ENCODE measurements at places on chromosomes 11 and 22.
A peak's percentile ranks its signal among the peaks of the same experiment; 100 is the strongest.

DNA sequence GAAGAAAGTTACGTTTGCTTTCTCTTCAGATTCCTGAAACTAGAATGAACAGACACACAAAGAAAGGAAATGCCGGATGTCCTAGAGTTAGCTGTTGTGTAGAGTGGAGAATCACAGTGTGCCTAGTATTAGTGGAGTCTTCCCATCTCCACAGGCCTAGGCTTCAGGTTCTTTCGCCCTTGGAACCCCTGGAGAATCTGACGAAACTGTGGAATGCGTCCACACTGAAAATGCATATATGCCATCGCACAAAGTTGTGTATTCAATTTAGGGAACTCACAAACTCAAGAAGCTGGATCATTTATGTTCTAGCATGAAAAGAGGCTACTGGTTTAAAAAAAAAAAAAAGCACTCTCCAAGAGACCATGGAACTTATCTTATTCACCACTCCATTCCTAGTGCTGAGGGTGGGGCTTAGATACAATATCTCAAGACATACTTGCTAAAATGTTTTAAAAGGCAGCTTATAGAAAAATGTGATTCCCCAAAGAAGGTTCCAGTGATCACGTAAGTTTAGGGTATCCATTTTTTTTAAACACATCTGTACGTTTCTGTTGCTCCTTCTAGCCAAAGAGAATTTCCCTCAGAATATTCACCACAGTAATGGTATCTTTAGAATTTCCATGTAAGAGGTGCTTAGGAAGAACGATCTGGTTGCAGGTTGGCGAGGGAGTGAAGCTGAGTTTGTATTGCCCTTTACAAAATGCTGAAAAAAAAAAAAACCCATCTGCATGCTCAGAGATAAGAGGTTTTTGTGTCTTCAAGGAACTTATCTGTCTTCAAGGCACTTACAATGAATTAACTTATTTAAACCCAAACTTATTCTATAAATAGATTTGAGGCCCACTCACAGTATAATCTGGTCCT, 20.0 kb downstream of the MAML2 start:
- no peak for DNase-seq

DNA sequence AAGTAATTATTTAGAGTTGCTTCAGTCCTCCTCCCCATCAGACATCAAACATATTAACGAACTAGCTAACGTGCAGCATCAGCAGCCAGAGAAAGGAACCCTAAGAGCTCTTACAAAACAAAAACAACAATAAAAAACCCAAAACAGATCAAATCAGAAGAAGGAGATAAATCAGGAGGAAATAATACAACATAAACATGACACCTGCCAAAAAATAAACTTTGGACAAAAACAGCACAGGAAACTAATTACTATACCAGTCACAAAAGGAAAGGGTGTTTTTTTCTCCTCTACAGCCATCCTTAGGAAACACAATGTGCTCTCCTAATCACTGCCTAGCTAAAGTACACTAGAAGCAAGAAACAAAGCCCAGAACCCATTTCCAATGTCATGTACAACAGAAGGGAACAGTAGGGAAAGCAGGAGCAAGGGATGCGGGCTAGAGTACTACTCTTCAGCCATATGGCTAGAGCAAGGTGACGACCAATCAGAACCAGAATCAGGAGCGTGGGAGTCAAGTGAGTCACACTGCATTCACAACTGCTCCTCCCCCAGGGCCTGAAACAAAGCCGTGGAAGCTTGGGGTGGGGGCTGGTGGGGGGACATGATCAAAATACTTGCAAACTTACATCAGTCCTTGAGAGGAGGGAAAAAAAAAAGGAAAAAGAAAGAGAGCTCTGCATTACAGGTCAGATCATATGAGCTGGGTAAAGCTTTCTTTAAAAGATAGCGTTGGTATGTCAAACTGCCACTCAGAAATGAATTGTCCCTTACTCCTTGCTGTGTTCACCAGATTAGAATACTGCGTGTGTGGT, 60.4 kb downstream of the LARGE2 start:
- peak; percentile 75 for DNase-seq

DNA sequence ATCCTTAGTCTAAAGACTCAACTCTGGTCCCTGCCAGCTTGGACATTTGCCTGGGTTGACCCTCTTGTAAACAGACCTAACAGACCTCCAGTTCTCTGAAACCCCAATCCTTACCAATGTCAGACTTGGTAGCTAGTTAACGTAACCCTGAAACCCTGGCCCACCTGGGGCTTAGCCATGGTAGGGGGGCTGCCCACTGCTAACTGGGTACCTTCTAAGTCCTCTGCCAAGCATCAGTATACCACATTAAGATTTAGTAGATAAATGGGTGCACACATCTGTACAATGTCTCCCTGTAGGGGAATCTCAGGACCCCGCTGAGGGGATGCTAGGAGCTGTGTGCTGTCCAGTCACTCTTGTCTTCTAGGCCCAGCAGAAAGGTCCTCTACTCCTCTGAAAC, 29.9 kb upstream of the TH start:
- DNase-seq: no peak

DNA sequence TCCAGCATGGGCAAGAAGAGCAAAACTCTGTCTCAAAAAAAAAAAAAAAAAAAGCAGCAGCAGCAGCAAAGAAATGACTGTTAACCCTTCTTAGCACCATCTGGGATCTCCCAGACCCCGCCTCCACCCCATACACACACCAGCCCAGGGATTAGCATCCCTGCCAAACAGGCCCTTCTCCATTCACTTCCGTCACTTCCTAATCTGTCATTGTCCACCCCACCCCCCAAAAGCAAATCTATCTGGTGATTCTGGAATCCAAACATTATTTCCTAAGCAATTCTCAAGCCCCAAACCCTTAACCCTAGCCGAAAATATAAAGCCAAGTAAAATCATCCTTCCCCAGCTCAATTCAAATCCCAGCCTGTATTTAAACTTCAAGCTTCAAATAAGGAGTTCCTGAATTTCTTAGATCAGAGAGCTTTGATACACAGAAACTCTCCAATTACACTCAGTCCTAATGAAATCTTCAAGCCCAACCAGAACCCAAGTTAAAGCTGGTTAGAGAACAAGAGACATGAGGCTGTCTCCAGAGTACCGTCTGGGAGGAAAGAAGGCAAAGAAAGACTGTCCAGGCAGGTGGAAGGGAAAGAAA, 6.0 kb upstream of the AHNAK start:
- DNase-seq: no peak

DNA sequence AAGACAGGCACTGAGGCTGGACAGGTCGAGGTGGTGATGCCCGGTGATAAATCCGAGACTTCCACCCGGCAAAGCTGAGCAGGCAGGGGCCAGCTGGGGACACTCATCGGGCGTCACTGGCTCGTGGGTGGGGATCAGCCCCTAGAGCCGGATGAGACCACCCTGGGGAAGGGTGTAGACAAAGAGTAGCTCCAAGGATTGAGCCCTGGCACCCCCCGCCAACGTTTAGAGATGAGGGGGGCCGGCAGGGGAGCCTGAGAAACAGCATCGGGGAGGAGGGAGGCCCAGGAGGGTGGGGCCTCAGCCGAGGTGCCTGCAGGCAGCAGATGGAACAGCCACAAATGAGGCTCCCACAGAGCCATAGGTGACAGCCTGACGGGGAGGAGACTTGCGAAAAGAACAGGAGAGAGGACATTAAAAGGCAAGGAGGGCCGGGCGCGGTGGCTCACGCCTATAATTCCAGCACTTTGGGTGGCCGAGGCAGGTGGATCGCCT, 27.4 kb upstream of the CBX7 start:
- DNase-seq: no peak

GRCh38 chr11:72347691-72348090, 86.6 kb downstream of the CLPB start:
- no peak for DNase-seq

- DNase-seq: no peak
Measured at GRCh38 chr11:5922749-5923426, 19.2 kb upstream of the OR56A3 start.

GRCh38 chr22:32576553-32577253, 102.1 kb downstream of the FBXO7 start:
- DNase-seq: no peak

DNA sequence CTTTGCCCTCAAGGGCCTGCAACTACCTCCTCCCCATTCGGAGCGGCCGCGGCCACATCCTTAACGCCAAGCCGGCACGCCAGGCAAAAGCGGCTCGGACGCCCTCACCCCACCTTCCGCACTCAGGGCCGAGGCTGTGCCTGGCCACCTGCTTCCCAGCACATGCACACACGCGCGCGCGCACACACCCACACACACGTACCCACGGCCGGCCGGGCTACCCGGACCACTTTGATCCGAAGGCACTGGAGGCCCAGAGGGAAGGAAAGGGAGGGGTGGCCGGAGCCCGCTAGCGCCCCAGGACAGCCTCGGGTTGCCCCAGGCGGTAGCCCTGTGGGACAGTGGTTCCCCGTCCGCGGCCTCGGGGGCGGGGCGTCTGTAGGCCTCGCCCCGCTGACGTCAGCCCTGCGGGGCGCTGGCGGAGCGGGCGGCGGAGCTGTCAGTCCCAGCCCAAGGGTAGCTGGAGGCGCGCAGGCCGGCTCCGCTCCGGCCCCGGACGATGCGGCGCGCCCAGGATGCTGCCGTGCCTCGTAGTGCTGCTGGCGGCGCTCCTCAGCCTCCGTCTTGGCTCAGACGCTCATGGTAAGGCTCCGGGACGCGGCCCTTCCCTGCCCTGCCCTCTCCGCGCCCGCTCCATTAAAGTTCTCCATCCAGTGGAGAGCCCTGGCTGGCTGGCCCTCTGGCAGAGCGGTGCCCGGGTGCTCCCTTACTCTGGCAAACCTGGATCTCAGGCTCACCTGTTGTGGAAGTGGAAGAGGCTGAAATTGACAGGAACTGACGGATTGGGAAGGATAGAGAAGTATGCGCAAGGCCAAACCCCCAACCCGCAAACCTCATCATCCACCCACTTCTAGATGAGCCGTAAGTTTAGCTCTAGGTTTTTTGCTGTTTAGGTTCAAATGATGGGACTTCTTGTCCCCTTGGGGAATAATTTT, at the start of gene IL10RA:
Gene IL10RA, plus strand, starts transcription at position 442 of the 935 bp plus-strand sequence. Its CDS starts 74 bp downstream, at position 516.
- peak; percentile 84 for DNase-seq

GRCh38 chr11:83437939-83438338, 151.8 kb upstream of the CCDC90B start:
- no peak for DNase-seq

- peak; percentile 29 for DNase-seq
Measured at GRCh38 chr11:46736615-46737014, 17.6 kb downstream of the F2 start.

GRCh38 chr11:77396305-77396704, 77.6 kb downstream of the PAK1 start:
- no peak for DNase-seq

DNA sequence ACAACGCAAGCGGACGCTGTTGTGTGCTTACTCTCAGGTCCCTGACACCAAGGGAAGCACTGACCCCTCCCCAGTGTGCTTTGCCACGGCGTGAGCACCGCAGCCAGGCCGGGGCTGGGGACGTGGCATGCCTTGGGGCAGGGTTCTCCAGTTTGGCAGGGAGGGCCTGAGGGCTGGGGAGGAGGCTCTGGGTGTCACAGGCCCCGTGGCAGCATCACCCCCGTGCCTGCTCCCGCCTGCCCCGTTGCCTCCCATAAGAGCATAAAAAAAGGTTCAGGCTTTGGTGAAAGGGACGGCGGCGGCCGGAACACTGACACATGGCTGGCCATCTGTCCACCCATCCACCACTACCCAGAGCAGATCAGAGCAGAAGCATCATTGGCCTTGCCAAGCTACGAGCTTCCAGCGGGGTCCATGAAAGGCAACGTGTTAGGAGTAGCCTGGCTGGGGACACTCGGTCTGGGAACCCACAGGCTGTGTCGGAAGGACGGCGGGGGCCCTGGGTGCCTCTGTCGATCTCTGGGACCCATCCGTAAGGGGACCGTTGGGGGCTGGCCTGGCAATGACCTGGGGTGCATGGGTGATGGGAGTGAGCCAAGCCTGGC, 183.0 kb downstream of the IGLL1 start:
- no peak for DNase-seq

All from GM03348 (cell line).